ENCODE measurements at places on chromosomes 2 and 18. TPM values are rescaled to one million over a fixed set of nuclear protein-coding genes. Genes with fewer than 3 reads are reported as not detected.

- no peak for DNase-seq
Observed at GRCh38 chr2:149885468-149885867, 297.9 kb upstream of the MMADHC start.

- no peak for DNase-seq
Observed at GRCh38 chr2:105455488-105456003, 56.7 kb upstream of the FHL2 start.

- DNase-seq: no peak
Observed at GRCh38 chr18:3845161-3845560, 395.2 kb downstream of the TGIF1 start.

DNA sequence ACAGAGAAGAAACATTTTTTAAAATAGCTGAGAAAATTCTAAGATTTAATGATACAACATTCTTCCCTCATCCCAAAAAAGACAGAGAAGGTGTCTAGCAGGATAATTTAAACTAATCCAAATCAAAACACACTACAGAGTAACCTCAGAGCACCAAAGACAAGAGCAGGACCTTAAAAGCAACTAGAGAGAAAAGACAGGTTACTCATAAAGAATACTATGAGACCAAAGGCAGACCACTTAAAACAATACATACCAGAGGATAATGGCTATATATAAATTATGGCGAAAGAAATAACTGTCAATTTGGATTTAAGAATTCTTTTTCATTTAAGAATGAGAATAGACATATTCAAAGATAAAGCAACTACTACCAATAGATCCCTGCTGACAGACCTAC lies 40.0 kb downstream of the HDLBP start:
- no peak for DNase-seq

- no peak for DNase-seq
Observed at GRCh38 chr2:8640498-8640897, 41.4 kb upstream of the ID2 start.

DNA sequence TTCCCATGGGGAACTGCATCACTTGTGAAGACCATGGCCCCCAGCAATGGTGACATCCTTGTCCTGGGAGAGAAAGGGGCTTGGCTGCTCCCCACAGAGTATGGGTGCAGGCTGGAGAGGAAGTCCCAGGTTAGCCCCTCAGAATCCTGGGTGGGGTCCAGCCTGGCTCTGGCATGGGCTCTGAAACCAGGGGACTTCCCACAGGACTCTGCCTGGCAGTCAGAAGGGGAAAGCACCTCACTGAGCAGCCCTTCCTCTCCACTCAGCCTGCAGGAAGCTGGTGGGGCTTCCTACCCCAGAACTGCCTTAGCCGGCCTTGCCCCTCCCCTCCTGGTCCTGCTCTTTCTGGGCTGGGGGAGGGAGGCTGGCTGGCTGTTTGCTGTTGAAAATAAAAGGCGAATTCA lies 3.7 kb downstream of the NEURL3 start:
- DNase-seq: peak; percentile 46

DNA sequence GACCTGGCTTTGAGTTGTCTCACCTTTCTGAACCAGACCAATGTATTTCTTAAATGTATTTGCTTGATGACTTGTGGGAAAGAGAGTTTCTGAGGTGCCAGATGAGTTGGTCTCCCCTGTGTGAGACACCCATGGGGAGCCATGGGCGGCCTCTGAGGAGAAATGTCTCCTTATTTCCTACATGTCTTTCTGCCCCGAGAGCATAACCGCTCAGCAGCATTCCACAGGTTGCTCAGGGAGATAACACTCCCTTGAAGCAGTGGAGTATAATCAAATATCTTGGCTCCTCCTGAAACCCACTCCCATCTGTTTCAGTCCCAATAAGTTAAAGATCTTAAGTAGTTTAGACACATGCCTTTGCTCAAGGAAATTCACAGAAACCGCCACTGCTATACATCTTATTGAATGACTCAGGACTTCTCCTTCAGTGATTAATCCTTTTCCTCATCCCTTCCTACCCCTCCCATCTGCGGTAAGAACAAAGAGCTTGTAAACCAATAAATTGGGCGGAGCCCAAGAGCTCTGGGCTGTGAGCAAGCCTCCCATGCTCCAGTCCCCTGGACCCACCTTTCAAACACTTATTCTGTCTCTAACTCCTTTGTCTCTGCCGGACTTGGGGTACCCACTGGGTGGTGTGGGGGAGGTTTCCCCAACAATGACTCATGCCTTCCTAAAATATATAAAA lies 285.5 kb upstream of the LRRTM4 start:
- no peak for DNase-seq

- no peak for DNase-seq
Observed at GRCh38 chr18:45506951-45507350, 108.3 kb upstream of the SLC14A2 start.

GRCh38 chr18:33733376-33733775 lies 155.4 kb downstream of the ASXL3 start:
- DNase-seq: no peak

PSD4 gene
- 117 TPM for total RNA-seq

C2orf66 gene
- not detected for total RNA-seq

LAMA1 gene
- total RNA-seq: 0.13 TPM

TUBB8B gene
- total RNA-seq: not detected

IL1F10 gene
- not detected for total RNA-seq

LHCGR gene
- 0.11 TPM for total RNA-seq

DLGAP1 gene
- total RNA-seq: 4.1 TPM

Measured in GM12878 (cell line).